SK-N-SH (cell line): ENCODE measurements at places on chromosomes 12 and 14. TPM values are rescaled to one million over a fixed set of nuclear protein-coding genes. Genes with fewer than 3 reads are reported as not detected.

Gene POTEM
- polyA plus RNA-seq, result 0.06 and 0.25 TPM in 2 replicates

Gene NTN4
- polyA plus RNA-seq, result 0.08 and 0.11 TPM in 2 replicates

DNA sequence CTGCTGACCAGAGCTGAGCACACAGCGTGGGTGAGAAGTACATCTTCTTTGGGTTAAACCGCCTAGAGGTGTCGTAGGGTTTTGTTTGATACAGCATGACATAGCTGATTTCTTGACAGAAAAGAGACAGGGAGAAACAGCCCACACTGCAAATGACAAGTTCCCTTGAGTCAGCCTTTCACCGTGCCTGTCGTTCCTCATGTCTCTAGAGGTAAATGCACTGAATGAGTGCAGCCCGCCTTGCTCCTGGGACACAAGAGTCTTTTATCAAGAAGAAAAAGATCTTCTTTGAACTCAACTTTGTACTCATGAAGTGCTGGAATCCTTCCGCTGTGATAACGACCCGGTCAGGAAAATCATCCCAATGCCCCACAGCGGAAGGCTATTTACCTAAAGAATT, 77.6 kb downstream of the TMEM132D start:
- DNase-seq, result no peak

DNA sequence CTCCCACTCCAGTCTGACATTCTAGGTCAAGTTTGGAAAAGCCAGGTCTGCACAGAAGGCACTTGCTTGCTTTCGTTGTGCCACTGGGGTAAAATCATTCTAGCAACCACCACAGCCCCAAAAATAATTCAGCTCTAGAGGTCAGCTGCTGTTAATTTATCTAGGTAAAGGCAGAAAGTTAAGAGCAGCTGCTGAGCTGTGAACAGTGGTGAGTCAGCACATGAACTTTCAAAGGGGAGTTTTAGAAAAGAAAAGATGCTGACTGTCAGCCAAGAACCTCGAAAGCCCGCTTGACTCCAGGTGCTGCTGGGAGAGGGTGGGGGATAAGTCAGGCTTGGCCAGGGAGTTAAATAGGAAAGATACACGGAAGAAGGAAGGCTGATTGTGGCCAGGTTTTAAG, 12.7 kb downstream of the CCDC197 start:
- DNase-seq, result no peak

GRCh38 chr12:12209043-12209442, 57.8 kb downstream of the LRP6 start:
- DNase-seq, result no peak

GRCh38 chr12:104751120-104751519, 207.0 kb downstream of the SLC41A2 start:
- no peak for DNase-seq
